ENCODE measurements at places on chromosomes 2 and 18.

DNA sequence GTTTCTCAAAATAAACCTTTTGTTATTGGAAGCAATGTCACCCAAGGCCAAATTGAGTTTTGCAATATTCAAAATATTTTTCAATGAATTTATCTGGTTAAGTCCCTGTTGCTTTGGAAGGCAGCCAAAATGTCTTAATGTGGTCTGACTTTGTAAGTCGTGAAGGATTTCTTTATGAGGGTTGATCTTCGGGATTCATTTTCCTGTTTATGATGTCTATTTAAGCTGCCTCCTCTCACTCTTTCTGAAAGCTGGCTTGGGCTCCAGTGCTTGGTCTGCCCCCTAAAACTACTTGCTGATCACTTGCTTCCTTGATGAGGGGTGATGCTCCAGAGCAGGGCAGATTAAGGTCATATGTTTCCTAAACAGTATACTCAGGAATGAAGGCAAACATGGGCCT lies 141.1 kb downstream of the ANTXR1 start:
- DNase-seq = no peak

DNA sequence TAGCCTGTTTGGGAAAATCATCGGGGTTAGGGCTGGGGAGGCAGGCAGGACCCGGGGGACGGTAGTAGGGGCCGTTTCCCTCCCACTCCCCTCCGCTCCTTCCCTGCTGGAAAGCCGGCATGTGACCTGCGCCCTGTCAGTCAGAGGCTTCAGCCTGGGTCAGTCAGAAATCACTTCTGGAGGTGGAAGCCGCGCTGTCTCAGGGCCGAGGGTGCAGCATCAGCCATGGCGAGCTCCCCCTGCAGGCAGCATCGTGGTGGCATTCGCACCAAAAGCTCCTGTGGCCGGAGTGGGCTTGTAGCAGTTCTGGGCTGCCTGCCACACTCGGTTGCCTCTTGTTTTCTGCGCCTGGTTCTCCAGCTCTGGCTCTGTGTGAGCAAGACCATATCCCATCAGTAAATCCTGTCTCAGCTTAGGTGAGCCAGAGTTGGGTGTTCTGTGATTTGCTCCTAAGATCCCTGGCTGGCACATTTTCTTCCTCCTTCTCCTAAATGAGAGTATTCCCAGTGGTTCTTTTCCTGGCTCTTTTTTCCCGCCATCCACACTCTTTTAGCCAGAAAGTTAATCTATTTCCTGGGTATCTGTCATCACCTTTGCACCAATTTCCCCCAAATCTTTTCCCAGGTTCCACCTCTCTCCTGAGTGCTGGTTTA lies 123.9 kb upstream of the CD302 start:
- peak; percentile 25 for DNase-seq

- peak; percentile 21 for DNase-seq
Measured at GRCh38 chr18:58135701-58136331, 91.8 kb downstream of the NEDD4L start.

GRCh38 chr18:72171596-72171995 lies 372.5 kb downstream of the CBLN2 start:
- no peak for DNase-seq

DNA sequence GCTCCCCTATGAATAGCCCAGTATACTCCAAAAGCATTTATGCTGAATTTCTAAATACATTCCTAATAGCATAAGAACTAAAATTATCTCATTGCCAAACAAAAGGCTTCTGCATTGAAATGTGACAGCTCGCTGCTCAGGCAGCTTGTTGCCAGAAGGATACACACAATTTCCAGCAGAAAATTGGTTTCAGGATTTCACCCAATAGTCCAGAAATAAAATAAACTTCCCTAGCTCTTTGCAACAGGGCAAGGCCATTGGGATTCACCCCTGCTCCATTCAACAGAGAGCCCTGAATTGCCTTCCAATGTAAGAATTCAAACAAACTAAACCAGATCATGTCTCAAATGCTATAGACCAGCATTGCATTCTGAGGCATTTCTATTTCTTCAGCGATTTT lies 70.7 kb downstream of the RBM43 start:
- DNase-seq = no peak

DNA sequence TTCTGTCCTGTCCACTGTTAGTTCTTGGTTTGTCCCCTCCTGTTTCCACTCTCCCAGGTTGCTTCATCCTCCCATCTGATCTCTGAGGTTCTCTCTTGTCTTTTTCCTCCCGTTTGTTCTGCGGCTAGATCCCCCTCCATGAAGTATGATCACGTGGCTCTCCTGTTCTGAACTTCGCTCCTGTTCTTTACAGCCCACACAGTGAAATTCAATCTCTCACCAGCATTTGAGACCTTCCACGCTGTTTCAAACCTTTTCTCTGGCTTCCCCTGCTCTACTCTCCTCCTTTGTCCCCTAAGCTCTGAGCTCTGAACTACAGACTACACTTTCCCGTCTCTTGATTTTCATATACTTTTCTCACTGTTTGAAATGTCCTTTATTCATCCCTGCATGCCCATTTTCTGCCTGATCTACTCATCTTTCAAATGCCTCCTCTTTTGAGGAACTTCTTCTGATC lies 83.5 kb downstream of the OSBPL6 start:
- no peak for DNase-seq

GRCh38 chr18:57585855-57586250 lies 649 bp downstream of the FECH start:
- no peak for DNase-seq

DNA sequence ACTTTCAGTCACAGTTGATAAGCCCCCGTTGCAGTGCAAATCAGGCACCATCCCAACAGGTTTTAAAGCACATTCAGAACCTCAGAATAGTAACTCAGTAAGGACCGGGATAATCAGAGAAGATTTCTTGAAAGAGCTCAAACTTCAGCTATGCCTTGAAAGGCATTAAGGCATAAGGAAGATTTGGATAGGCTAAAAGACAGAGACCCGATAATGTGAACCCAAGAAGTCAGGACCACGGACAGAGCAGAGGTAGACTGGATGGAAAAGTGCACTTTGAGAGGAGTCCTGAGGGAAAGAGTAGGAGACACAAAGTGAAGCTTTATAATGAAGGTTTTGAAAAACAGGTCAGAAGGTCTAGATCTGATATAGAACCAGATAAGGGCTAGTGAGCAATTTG lies 36.9 kb upstream of the KLF7 start:
- DNase-seq = no peak

GRCh38 chr2:120403676-120404075 lies 57.7 kb downstream of the INHBB start:
- no peak for DNase-seq

DNA sequence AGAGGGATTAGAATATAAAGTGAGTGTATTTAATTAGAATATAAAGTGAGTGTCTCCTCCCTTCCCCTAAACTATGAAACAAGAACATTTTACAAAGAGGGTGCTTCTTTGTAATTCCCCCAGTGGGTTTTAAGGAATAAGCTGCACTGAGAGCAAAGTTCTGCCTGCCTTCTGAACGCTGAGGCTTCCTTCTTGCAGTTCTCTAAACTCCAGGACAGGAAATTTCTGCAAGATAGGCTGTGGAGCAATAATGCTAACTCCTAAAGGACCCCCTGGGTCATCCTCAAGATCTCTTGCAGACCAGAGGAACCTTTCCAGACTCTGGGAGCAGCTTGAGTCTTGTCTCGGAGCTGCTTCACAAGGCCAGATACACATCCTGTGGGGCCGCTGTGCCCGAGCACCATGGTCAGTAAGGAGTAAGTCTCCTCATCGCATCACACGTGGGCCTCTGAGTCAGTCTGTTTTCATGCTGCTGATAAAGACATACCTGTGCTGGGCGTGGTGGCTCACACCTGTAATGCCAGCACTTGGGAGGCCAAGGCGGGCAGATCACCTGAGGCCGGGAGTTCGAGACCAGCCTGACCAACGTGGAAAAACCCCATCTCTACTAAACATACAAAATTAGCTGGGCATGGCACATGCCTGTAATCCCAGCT lies 87.5 kb upstream of the KCNE4 start:
- no peak for DNase-seq

GRCh38 chr2:63364866-63365265 lies 223.4 kb downstream of the WDPCP start:
- no peak for DNase-seq

DNA sequence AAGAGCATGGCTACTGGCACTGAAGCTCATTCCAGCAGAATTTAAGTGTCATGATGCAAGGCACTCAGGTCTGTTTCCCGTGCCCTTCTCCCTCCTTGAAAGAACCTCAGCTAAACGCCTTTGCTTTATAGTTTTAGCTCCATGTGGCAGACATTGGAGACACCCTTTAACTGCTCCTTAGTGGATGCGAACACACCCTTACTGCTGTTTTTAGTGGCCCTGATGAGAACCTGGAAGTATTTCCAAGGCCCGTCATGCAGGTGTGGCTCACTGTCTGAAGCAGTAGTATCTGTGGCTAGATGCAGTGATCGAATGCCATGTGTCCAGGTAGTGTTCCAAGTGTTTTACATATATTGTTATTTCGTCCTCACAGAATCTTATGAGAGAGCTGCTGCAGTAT lies 28.3 kb downstream of the KIF5C start:
- no peak for DNase-seq

- DNase-seq = no peak
Measured at GRCh38 chr2:218567797-218568189, 358 bp downstream of the USP37 start.

DNA sequence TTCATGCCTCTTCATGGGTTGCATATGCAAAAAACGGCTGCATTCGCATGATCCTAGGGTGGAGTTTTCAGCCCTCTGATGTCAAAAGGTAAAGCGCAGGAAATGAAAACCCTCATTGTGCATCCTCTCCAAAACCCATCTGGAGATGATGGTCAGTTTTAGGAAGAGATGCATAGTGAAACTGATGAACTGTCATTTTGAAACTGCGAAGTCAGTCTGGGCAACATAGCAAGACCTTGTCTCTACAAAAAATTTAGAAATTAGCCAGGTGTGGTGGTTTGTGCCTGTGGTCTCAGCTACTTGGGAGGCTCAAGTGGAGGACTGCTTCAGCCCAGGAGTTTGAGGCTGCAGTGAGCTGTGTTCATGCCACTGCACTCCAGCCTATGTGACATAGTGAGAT lies 2.5 kb upstream of the TTLL4 start:
- DNase-seq = no peak

DNA sequence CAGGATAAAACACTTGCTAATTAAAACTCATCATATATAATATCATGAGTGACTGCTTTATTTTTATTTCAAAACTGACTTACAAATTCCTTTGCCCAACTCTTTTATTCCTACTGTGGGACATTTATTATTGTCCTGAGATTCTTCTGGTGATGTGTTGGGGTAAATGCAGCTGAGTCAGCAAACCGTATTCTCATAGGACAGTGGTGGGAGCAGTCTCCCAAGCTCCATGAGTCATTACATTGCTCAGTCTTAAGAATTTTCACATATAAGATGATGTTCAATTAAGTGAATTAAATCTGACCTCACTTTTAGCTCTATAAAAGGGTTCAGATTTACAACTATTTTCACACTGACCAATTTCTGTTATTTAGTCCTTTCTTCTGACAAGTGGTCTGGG lies 1530.7 kb downstream of the LRP1B start:
- DNase-seq = no peak

DNA sequence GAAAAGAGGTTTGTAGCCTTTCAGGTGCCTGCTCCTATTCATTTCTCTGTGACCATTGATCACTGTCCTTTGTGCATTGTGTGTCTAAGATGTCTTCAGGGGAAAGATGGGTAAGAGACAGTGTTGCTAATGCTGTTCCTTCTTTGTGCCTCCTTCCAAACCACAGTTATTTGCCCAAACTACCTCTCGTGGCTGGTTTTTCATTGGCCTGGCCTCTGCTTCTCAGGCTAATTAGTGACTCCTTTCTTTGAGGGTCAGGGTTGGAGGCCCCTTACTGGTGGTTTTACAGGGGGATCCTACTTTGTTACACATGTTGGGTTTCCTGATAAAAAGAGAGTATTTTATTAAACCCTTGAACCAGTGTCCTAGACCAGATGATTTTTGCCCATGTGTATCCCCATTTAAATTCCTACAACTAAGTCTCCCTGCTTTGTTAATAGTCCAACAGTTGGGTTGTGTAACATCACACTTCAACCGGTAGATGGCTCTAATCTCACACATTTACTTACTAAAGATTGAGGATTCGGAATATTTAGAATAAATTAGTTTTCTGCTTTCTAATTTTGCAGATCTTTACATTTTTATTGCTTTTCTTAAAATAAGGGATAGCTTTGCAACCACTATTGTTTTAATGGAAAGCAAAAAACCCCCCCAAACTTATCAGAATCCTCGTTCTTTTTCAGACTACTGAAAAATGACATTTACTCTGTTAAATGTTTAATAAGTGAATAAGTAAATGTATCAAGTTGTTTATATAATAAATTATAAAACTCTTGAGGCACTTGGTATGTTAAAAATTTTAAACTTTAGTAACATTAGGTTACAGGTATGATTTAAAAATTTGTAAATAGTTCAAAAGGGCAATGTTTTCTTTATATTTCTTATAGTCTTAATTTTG lies 2.4 kb downstream of the MARS2 start:
- DNase-seq = no peak

- DNase-seq = no peak
Measured at GRCh38 chr18:49135877-49136276, 185.1 kb upstream of the SMAD7 start.

- no peak for DNase-seq
Measured at GRCh38 chr2:109216332-109216731, 87.3 kb downstream of the SH3RF3 start.

- DNase-seq = no peak
Measured at GRCh38 chr18:23521271-23521670, 18.0 kb downstream of the RMC1 start.

- DNase-seq = no peak
Measured at GRCh38 chr18:62370366-62370765, 45.3 kb downstream of the TNFRSF11A start.

DNA sequence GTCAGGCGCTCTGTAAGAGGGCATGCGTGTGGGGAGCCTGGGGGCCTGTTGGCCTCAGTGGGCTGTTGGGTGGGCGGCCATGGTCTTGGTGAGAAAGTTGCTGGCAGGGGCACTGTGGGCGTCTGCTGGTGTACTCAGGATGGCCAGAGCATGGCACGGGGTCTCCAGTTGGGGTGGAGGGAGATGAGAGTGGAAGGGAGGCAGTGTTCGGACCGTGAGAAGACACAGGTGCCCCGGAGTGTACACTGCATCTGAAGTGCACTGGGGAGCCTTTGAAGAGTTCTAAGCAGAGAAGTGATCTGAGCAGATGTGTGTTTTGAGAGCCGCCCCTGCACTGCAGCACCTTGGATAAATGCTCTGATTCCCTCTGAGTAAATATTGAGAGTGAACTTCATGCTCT lies 150.8 kb downstream of the LDLRAD4 start:
- DNase-seq = no peak

GRCh38 chr2:33709951-33710350 lies 110.9 kb upstream of the FAM98A start:
- no peak for DNase-seq

DNA sequence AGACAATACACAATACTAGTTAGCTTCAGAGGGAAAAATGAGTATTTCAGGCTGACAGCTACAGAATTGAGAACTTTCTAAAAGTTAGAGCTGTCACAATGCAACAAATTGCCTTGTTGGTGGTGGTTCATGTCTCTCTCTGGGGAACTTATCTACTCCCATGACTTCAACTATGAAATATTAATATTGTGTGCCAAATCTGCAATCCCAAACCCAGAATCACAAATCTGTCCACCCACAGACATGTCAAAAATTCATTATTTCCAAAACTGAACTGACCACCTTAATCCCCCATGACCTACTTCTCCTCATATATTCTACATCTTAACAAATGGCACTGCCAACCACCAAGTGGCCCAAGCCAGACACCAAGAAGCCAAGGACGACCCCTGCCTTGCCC lies 143.5 kb downstream of the TCF4 start:
- DNase-seq = no peak

Measured in stimulated activated CD8-positive, alpha-beta memory T cell treated with anti-CD3 and anti-CD28 coated beads, Interleukin-4, amount 100 ng/mL, for 1 hour (primary cell).